ENCODE measurements at places on chromosomes 3 and 15. TPM values are rescaled to one million over a fixed set of nuclear protein-coding genes. Genes with fewer than 3 reads are reported as not detected.

The RARRES1 gene
- 26.2 TPM for total RNA-seq

The GOLGA8J gene
- total RNA-seq: 0.11 TPM

The SLITRK3 gene
- under 0.01 TPM for total RNA-seq

The C3orf49 gene
- not detected for total RNA-seq

The GAP43 gene
- total RNA-seq: 0.50 TPM

The LRRIQ4 gene
- 0.11 TPM for total RNA-seq

The CHRM5 gene
- total RNA-seq: 0.75 TPM

The SAMMSON gene
- 0.25 TPM for total RNA-seq

The ZNF80 gene
- not detected for total RNA-seq

The TEX9 gene
- 3.1 TPM for total RNA-seq

The GANC gene
- 19.9 TPM for total RNA-seq

The AADACL2 gene
- total RNA-seq: not detected

The SLC9C1 gene
- 0.12 TPM for total RNA-seq

The RASL12 gene
- 4.1 TPM for total RNA-seq

The CADM2 gene
- total RNA-seq: not detected

The MAPKAPK3 gene
- total RNA-seq: 15.6 TPM

The ISL2 gene
- 0.12 TPM for total RNA-seq

The ALDH1A2 gene
- total RNA-seq: 10.9 TPM

The TIGIT gene
- not detected for total RNA-seq

The C3orf20 gene
- total RNA-seq: not detected

The CXCR6 gene
- total RNA-seq: under 0.01 TPM

The HTR3E gene
- not detected for total RNA-seq

The SLC49A4 gene
- total RNA-seq: 18.2 TPM

The P4HTM gene
- total RNA-seq: 42.4 TPM

The SERINC4 gene
- total RNA-seq: not detected

The ADAMTSL3 gene
- 0.22 TPM for total RNA-seq

The SUSD5 gene
- total RNA-seq: 4.1 TPM

The KLHL40 gene
- total RNA-seq: not detected

The CDCP1 gene
- total RNA-seq: 27.7 TPM

The STAC gene
- 7.7 TPM for total RNA-seq
